Cardiac ventricle fibroblast (primary cell): ENCODE measurements at places on chromosomes 4 and X. TPM values are rescaled to one million over a fixed set of nuclear protein-coding genes. Genes with fewer than 3 reads are reported as not detected.

HAND2 gene
- 14.4 and 15.3 TPM in 2 replicates for total RNA-seq

ASMT gene
- total RNA-seq: not detected in 2 replicates

SORBS2 gene
- 1.2 and 1.9 TPM in 2 replicates for total RNA-seq

UGT2B17 gene
- total RNA-seq: not detected in 2 replicates

ARR3 gene
- not detected in 2 replicates for total RNA-seq

REPS2 gene
- 6.8 and 7.5 TPM in 2 replicates for total RNA-seq

ZFYVE28 gene
- 4.5 and 4.8 TPM in 2 replicates for total RNA-seq

SSX4B gene
- not detected in 2 replicates for total RNA-seq

EXOC1L gene
- total RNA-seq: not detected in 2 replicates

BBS7 gene
- total RNA-seq: 8.8 and 12.4 TPM in 2 replicates

FOXO4 gene
- total RNA-seq: 3.9 and 6.2 TPM in 2 replicates

TBCK gene
- total RNA-seq: 28.1 and 28.6 TPM in 2 replicates

RGS12 gene
- total RNA-seq: 8.5 and 12.0 TPM in 2 replicates

NXF2B gene
- total RNA-seq: not detected in 2 replicates

CT45A3 gene
- total RNA-seq: not detected in 2 replicates

TSPAN5 gene
- total RNA-seq: 43.5 and 43.6 TPM in 2 replicates

CACNA1F gene
- not detected in 2 replicates for total RNA-seq

ARSJ gene
- 16.2 and 19.9 TPM in 2 replicates for total RNA-seq

NMU gene
- not detected in 2 replicates for total RNA-seq

PAGE5 gene
- total RNA-seq: not detected in 2 replicates

CXorf49 gene
- not detected in 2 replicates for total RNA-seq

HPSE gene
- total RNA-seq: 4.1 and 4.5 TPM in 2 replicates

SYTL4 gene
- total RNA-seq: 1.3 and 2.0 TPM in 2 replicates

GABRQ gene
- total RNA-seq: not detected in 2 replicates

SPANXA2 gene
- total RNA-seq: not detected in 2 replicates
